ENCODE measurements at places on chromosomes 2 and 18.

DNA sequence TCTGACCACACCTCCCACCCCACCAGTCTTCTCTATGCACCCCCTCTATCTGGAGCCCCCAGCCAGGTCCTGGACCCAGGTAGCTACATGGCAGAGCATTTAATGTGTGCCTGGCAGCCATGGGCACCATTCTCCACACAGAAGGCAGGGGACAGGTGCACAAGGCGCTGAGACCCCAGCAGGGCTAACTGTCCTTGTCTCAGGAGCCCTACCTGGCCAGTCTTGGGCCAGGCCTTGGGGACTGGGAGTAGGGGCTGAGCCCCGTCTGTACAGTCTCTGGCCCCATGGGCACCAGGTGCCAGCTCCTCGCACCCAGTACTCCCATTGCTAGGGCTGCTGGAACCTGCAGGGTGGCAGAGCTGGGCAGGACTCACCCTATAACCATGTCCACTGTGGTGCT is 2.9 kb downstream of the GNLY start:
- no peak for DNase-seq

DNA sequence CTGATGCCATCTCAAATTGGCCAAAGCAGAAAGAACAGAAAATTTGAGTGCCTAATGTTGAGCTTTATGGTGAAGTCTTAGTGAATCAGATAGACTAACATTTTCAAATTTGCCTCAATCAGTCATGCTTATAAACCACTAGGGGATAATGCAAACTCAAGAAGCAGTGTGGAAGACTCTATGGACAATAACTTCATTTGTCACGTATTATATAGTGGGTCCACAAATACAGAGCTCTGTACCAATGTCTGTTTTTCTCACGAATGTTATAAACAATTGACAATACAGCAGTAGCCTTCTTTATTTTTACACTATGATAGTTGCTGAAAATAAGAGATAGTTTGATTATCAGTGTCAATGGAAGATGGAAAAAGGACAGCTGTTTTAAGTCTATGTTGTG is 190.8 kb upstream of the SLC8A1 start:
- DNase-seq: no peak

DNA sequence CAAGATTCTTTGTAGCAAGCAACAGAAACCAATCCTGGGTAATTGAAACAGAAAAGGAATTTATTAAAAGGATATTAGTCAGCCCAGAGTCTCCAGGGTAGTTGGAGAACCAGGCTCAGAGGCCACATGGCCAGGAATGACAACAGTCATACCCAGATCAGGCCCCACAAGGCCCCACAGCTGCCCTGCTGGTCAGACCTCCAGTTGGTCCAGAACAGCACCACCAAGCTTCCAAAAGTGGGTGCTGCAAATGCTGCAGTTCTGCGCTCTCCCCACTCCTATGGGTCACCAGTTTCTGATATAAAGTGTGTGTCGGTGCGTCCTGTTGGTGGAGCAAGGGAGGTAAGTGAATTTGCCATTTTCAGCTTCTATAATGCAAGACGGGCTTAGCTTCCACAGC is 29.9 kb downstream of the KLHL29 start:
- DNase-seq: no peak

GRCh38 chr2:119463136-119463535 is 31.5 kb downstream of the TMEM37 start:
- DNase-seq: no peak

- DNase-seq: no peak
Observed at GRCh38 chr2:22991844-22992243, 393.1 kb upstream of the KLHL29 start.

- DNase-seq: no peak
Observed at GRCh38 chr2:189880832-189881492, 96.7 kb downstream of the PMS1 start.

- no peak for DNase-seq
Observed at GRCh38 chr2:30823452-30823851, 16.2 kb upstream of the CAPN13 start.

DNA sequence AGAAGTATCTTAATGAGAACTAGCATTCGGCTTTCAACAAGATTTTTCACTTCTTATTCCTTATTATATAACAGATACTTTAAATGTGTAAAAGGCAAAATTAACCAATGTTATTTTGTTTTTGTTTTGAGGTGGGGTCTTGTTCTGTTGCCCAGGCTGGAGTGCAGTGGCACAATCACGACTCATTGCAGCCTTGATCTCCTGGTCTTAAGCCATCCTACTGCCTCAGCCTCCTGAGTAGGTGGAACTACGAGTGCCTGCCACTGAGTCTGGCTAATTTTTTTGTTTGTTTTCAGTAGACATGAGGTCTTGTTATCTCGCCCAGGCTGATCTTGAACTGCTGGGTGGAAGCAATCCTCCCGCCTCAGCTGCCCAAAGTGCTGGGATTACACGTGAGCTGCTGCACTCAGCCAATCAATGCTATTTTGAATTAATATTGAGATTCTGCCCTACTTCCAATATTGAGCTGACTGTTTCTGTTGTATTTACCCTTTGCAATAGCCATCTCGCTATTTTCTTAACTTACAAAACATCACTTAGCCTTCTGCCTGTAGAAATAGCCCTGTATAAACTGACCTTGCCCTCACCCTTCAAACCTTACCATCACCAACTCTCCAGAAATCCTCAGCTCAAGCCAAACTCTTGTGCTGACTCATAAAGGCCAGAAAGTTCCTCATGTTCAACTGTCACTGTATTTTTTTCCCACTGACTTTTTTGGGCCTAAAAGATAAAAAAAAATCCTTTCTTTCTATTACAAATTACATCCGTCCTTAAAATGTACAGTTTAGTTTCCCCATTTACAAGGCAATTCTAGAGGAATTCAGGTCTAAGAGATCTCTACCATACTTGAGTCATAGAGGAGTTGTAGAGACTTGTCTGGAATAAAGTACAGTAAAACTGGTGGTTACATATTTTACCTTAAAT is 94.3 kb downstream of the OLA1 start:
- no peak for DNase-seq

GRCh38 chr2:715038-715437 is 37.8 kb upstream of the TMEM18 start:
- no peak for DNase-seq

- no peak for DNase-seq
Observed at GRCh38 chr2:118046634-118047210, 32.9 kb upstream of the CCDC93 start.

- no peak for DNase-seq
Observed at GRCh38 chr2:62826141-62826540, 120.6 kb downstream of the EHBP1 start.

- DNase-seq: peak; percentile 54
Observed at GRCh38 chr18:76349067-76349715, 145.9 kb downstream of the ZNF516 start.

- DNase-seq: no peak
Observed at GRCh38 chr18:55912071-55912470, 324.1 kb upstream of the TCF4 start.

DNA sequence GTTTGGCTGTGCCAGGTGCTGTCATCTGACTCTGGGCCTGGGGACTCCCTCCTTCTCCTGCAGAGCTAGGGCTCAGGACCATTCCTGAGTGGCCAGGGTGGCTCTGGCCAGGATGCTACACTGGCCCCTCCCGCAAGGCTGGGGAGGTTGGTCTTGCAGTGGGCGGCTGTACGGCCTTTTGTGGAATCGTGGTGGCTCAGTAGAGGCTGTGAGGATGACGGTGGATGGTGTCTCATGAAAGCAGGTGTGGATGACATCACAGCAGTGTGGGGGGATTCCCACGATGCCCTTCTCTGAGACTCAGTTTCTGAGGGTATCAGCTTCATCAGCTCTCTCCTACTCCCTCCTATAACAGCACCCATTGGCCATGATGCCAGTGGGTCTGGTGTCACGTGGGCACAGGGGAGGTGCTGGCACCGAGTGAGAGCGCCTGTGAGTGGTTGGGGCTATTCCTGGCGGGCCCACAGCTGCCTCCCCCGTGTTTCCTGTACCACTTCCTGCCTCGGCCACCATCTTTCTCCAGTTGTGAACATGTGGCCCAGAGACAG is 144.2 kb upstream of the HDAC4 start:
- DNase-seq: peak; percentile 41

GRCh38 chr2:107364361-107364950 is 462.2 kb upstream of the RGPD4 start:
- DNase-seq: no peak

DNA sequence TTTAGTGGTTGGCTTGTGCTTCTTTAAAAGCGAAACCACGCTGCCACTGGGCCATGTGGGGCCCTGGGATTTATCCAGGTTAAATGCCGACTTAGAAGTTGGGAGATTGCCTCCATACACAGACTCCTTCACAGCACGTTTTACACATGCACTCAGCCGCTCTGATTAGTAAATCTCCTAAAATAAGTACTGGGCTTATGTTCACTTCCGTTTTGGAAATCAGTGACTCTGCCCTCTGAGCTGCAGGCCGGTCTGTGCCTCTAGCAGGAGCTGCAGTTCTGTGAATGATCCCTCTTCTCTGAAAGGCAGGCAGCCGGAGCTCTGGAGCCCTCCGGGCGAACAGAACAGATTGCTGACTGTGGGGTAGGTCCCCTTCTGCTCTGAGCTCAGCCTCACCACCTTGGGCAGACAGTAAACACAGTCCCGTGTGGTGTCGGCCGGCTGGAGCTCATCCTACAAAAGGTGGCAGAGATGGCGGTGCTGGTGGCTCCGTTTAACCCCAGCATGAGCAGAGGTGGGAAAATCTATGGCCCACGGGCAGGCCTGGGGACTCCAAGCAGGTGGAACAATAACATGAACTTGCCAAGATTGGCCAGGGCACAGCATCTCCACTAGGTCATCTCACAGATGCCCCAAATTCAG is 9.8 kb upstream of the RAB17 start:
- DNase-seq: no peak

DNA sequence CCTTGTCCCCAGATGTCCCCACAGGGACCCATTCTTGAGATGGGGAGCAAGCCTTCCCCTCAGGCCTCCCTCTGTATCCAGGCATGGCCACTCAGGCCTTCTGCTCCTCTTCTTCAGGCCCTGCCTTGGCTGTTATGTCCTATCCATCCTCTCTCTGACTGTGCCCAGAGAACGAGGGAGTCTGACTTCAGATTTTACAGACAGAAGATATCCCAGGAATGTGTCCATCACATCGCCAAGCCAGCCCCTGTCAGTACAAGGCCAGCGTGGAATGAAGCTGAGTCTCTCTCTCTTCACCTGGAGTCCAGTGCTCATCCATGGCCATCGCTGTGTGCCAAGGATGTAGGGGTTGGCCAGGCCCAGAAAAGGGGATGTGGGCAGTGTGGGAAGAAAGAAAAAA is 57.6 kb downstream of the SDC1 start:
- DNase-seq: no peak

DNA sequence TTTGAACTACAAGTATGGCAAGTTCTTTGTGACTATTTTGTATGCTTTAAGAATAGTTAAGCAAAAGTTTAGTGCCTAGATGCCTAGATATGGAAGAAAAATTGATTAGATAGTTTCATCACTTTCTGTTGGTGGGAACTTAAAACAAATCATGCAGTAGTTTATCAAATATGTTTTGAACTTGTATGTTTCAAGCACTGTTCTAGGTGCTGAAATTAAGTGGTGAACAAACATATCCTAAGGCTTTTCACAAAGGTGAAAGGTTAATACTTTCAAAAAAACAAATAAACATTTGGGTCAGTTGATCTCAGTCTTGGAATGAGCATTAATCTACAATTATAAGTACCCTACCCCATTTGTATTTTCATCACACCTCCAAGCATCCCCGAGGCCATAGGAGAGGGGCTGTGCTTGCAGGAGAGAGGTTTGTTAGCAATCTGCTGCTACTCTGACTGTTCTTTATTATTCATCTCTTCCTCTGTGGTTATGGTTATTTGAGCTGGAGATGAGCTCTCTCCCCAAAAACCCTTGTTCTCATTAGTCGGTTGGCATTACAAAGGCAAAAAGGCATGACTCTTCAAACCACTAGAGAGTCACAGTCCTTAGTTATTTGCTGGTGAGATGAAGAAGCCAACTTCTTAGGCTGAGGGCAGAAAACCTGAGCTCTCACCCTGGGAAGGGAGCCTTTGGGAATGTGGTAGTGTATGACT is 103.9 kb upstream of the FHL2 start:
- DNase-seq: no peak

Measured in CD4-positive, alpha-beta T cell treated with Interleukin-4 for 1 hour (primary cell).